ENCODE measurements at places on chromosomes 2 and 18. TPM values are rescaled to one million over a fixed set of nuclear protein-coding genes. Genes with fewer than 3 reads are reported as not detected.

The SERPINB13 gene
- not detected for total RNA-seq

The SKOR2 gene
- total RNA-seq = not detected

The CCDC178 gene
- not detected for total RNA-seq

The KCNS3 gene
- total RNA-seq = 0.78 TPM

The IMP4 gene
- total RNA-seq = 117 TPM

The CFC1 gene
- total RNA-seq = not detected
